ENCODE measurements at places on chromosomes 16 and 17. TPM values are rescaled to one million over a fixed set of nuclear protein-coding genes. Genes with fewer than 3 reads are reported as not detected.

DNA sequence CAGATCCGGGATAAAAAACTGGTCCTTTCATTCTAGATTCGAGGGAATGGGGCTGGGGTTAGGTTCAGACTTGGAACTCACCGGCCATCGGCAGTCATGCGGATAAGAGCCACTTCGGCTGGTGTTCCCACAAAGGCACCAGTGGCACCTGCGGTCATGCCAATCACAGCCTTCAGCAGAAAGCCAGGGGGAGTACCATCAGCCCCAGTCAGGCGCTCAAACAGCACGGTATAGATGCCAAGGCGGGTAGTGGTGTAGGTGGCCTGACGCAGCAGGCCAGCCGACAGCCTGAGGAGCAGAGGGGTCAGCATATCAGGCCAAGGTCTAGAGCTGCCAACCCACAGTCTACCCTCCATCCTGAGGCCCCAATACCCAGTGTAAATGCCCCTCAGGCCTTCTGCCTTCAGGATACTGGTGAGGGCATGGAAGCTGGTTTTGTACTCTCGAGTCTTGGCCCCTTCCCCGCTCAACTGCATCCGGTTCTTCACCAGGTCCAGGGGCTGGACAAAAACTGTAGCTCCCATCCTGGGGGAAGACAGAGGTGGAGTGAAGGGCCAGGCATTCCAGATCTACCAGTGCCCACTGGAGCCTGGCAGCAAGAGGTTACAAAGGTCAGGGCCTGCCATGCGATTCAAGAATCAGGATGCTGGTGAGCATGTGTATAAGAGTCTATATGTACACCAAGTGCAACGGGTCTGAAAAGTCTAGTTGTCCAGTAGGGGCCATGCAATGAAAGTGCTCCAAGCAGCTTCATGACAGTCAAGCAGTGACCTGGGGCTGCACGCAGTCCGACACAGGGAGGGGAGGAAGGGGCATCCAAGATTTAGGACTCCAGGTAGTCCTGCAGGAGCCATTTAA is 929 bp downstream of the SLC25A11 start:
- no peak for DNase-seq

- DNase-seq: peak; percentile 28
Observed at GRCh38 chr16:74309789-74310781, 13.5 kb downstream of the PSMD7 start.

DNA sequence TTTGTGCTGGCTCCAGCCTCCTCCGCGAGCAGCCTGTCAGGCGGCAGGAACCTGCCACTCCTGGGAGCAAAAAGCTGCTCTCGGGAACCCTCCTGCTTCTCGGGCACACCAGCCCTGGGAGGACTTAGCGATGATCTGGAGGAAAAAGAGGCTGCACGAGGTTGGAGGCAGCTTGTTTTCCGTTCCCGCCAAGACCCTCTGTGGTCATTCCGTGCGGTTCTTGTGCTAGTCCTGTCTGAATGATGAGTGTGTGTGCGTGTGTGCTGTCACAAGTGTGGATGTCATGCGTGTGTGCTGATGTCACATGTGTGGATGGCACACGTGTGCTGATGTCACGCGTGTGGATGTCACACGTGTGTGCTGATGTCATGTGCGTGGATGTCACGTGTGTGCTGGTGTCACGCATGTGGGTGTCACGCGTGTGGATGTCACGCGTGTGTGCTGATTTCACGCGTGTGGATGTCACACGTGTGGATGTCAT is 150.0 kb downstream of the NPIPB11 start:
- DNase-seq: no peak

GRCh38 chr16:88510091-88510994 is 57.3 kb downstream of the ZFPM1 start:
- no peak for DNase-seq

GRCh38 chr16:21260870-21261791 is 17.0 kb downstream of the CRYM start:
- DNase-seq: no peak

DNA sequence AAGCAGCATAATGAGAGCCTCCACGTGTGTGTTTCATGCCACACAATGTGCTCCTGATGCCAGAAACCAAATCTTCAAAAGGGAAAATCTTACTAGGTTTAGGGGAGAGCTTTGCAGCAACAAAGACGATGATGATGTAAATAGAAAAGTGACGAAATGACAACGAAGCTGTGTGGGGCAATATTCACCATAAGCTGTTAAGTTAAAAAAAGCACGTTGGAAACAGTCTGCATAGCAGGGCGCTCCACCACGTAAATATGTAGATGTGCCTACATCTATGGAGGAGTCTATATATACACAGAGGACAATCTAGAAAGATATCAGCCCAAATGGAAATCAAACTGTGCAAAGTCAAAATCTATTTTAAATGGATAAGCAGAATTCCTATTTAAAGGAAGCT is 61.0 kb downstream of the RPH3AL start:
- DNase-seq: no peak

DNA sequence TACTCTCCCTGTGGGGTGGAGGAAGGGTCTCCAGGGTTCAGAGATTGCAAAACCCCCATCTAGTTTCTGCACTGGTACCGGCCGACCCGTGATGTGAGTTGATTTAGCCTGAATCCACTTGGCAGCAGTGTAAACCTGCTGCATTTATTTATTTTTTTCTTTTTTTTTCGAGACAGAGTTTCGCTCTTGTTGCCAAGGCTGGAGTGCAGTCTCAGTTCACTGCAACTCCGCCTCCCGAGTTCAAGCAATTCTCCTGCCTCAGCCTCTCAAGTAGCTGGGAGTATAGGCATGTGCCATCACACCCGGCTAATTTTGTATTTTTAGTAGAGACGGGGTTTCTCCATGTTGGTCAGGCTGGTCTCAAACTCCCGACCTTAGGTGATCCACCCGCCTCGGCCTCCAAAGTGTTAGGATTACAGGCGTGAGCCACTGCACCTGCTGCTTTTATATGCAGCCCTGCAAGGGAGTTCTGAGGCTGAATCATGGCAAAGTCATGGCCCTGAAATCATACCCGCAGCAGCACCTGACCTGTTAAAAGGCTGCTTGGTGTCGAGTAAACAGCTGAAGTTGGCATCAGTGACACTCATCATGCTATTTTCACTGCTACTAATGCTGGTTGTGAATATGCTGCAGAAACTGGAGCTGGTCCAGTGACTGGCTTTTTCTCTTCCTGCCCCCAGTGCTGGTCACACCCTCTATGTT is 21.4 kb downstream of the DEXI start:
- no peak for DNase-seq

The HBM gene
- 5.2 TPM for polyA plus RNA-seq

The TBC1D26 gene
- polyA plus RNA-seq: 1.3 TPM

The CSH1 gene
- polyA plus RNA-seq: 3.7 TPM

The KRTAP4-6 gene
- not detected for polyA plus RNA-seq

All from renal cortex interstitium (tissue), 15 donors.